ENCODE measurements at places on chromosomes 16 and 17.

- DNase-seq, result peak; percentile 71
Measured at GRCh38 chr17:4934173-4934979, 2.3 kb downstream of the GP1BA start.

- DNase-seq, result peak; percentile 90
Measured at GRCh38 chr17:38349097-38349730, 2.4 kb upstream of the SOCS7 start.

GRCh38 chr17:68087851-68088250, 52.3 kb downstream of the KPNA2 start:
- no peak for DNase-seq

GRCh38 chr16:79074951-79075350, 525.6 kb downstream of the MAF start:
- DNase-seq, result no peak

GRCh38 chr17:73308017-73308823, 3.6 kb downstream of the CDC42EP4 start:
- DNase-seq, result peak; percentile 94

DNA sequence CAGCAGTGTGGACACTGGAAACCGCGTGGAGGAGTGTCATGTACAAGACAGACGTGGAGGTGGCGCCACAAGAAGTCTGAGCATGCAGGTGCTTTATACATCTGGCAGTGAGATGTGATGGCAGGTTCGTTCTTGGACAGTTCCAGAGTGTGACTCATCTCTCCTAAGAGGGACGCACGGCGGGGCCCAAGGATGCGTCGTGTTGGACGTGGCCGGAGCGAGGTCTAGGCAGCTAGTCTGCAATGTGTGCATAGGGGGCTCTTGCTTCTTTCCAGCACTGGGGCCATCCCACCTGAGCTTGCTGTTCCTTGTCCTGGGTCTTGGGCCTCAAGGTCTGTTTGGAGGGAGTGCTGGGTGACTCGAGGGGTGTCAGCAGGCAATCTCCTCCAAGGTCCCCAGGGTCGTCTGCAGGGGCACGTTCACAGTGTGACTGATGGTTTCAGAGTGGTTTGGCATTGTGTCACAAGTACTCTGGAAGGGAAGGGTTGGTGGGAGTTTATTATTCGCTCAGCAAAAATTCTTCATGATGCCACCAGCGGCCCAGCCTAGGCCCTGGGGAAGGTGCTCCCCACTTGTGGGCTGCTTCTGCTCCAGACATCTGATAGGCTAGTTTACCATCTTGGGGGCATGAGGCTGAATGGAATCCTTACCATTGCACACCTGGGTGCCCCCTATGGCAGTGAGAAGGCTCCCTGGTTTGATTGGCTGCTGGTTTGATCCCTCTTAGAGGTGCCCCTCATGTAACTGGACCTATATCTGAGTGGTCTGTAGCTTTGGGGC, 22.1 kb downstream of the SPACA3 start:
- DNase-seq, result no peak

DNA sequence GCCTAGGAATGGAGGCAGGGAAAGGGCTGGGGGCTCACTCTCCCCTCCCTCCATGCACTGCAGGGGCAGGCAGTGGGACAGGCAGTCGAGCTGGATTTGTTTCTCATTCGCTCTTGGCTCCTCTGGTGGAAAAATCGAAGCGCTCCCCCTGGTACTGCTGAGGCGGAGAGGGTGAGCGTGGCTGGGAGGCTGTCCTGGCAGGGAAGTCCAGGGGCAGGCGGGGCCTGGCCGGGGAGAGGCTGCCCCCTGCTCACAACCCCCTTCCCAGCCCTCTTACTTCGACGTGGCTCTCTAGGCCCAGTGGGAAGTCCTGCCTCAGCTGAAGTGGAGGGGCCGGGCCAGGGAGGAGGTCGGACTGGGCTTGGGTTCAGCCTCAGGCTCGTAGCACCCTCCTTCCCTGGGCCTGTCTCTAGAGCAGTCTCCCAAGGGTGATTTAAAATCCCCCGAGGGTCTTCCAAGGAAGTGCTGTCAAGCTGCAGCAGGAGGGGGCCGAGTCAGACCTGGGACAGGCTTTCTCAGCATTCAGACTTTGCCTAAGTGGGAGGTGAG, 16.5 kb upstream of the TMEM92 start:
- DNase-seq, result no peak

- DNase-seq, result peak; percentile 81
Measured at GRCh38 chr16:1102921-1103635, 7.0 kb upstream of the C1QTNF8 start.

GRCh38 chr16:71754652-71755051, 30.2 kb upstream of the PHLPP2 start:
- no peak for DNase-seq

DNA sequence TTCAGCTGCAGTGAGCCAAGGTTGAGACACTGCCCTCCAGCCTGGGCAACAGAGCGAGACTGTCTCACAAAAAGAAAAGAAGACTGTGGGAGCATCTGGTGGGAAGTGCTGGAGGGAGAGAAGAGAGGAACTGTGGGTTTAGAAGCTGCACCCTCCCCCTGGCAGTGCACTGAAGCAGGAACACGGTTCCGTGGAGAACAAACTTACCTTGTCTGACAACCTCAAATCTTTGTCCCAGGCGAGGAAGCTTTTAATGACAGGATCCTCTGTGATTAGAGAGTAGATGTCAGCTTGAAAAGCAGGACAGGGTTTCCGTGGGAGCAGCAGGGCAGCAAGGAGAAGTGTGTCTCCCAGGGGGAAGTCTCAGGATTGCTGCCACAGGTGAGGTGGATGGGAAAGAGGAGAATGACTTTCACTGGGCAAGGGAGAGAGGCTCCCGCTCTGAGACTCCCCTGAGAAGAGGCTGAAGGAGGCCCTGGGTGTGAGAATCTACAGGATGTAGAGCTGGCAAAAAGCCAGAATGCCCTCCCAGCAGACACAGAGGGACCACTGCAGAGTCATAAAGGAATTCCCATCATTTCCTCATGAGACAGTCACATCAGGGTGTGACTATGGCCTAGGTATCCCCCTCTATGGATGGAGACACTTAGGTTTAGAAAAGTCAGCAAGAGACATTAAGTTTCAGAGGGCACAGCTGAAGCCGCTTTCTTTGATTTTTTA, 22.9 kb downstream of the PRR11 start:
- DNase-seq, result no peak

- no peak for DNase-seq
Measured at GRCh38 chr17:549177-550040, 165.2 kb downstream of the VPS53 start.

DNA sequence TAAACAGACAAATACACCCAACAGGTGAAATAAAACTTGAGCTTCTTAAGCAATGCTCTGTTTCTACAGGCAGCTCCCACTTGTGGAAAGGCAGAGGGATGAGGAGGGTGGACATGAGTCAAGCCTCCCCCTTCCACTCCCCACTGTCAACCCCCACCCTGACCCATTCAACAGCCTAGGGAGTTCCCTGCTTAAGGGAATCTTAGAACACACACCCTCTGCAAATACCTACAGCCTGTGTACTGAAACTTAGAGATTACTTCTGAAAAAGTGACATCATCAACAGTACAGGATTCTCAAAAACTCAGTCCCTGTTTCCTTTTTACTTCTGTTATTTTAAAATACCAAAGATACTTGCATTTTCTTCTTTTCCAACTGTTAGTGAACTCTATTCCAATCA, 345.4 kb downstream of the SOX9 start:
- DNase-seq, result no peak

GRCh38 chr16:57411362-57411976, 6.9 kb downstream of the CCL17 start:
- no peak for DNase-seq

GRCh38 chr17:48628649-48629410, 2.7 kb upstream of the HOXB9 start:
- no peak for DNase-seq
